ENCODE measurements at places on chromosomes 1 and 21.

DNA sequence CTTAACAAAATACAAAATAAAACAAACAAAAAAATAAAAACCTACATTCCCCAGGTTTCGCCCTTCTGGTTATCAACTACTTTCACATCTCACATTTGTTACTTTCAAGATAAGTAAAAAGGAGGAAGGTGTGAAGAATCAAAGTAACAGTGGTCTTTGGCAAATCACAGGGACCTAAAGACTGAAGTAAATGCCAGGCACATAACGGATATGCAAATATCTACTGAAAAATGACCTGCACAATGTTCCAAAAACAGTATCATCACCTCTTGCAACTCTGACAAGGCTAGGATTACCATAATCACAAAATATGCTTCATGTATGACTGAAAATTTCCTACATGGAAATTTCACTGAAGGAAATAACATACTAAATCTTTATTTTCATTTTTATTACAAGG lies 29.3 kb downstream of the COP1 start:
- DNase-seq = peak; percentile 8

GRCh38 chr1:156308078-156308477 lies 9.0 kb upstream of the VHLL start:
- peak; percentile 26 for DNase-seq

DNA sequence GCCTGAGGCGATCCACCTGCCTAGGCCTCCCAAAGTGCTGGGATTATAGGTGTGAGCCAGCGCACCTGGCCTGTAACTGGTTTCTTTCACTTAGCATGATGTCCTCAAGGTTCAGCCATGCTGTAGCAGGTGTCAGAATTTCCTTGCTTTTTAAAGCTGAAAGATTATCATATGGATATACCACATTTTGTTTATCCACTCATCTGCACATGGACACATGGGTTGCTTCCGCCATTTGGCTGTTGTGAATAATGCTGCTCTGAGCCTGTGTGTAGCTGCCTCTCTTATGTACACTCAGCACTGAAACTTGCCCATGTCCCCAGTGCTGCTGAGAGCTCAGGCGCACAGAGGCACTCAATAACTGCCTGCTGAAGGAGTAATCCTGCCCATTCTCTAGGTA lies 11.8 kb downstream of the CSMD2 start:
- DNase-seq = no peak

- no peak for DNase-seq
These were observed 6.0 kb upstream of the NEXN start for GRCh38 chr1:77882411-77882810.

GRCh38 chr1:61320575-61320974 lies 238.2 kb downstream of the NFIA start:
- no peak for DNase-seq

DNA sequence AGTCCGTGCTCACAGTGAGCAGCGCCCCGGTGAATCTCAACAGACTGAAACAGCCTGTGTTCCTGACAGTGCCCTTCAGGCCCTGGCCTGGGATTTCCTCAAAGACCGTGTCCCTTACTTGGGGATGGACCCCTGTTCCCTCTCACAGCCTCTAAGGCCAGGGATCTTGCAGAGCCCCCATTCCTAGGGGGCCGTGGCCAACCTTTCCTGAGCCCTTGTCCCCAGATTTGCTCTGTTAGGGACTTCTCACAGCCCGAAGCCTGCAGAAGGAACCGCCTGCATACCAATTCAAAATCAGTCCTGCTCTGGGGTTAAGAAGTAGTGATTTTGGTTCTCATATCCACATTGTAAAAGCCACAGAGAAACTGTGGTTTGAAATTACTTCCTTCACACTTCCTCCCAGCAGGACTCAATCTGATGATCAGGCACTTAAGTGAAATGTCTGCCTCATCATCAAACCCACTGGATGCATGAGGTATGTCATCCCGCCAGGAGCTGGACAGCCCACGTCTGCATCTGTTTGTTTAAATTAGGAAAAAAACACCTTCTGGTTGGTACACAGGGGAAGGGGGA lies 14.9 kb downstream of the ABCA4 start:
- DNase-seq = no peak
